Activated naive CD4-positive, alpha-beta T cell treated with Interleukin-2 at 50 U/mL for 16 hours (primary cell): ENCODE measurements at places on chromosomes 13 and 19.

DNA sequence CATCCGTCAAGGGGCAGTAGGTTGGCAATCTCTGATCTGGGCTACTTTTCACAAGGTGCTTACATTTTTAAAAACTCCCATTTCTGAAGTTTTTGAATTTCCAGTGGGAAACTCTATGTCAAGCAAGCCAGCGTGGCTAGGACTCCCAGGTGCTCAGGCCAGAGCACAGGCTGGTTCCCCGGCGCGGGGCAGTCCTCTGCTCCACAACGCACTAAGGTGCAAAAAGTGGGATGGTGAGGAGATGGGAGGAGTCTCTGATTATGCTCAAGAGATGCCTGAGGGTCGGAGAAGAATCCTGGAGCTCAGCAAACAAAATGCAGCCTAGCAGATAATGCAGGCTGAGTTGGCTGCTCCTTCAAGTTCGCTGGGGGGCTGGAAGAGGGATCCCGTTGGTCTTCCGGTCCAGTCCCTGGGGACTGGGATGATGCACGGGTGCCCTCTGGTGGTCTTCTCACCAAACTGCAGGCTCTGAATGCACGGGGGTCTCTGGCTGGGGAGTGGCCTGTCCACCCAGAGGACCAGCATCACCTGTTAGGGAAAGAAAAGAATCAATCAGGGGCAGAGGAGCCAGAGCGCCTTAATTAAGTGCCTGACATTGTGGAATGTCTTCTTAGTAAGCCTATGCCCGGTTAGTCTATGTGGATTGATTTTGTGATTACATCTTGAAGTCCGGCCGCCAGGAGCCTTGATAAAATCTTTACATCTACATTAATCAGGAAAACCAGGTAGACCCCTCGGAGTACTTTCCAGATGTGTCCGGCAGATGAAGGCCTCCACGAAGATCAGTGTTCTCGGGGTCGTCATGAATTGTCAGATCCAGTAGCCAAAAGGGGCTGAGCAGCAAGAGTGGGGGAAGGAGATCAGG, 244.4 kb upstream of the MAB21L1 start:
- peak; percentile 5 for DNase-seq

DNA sequence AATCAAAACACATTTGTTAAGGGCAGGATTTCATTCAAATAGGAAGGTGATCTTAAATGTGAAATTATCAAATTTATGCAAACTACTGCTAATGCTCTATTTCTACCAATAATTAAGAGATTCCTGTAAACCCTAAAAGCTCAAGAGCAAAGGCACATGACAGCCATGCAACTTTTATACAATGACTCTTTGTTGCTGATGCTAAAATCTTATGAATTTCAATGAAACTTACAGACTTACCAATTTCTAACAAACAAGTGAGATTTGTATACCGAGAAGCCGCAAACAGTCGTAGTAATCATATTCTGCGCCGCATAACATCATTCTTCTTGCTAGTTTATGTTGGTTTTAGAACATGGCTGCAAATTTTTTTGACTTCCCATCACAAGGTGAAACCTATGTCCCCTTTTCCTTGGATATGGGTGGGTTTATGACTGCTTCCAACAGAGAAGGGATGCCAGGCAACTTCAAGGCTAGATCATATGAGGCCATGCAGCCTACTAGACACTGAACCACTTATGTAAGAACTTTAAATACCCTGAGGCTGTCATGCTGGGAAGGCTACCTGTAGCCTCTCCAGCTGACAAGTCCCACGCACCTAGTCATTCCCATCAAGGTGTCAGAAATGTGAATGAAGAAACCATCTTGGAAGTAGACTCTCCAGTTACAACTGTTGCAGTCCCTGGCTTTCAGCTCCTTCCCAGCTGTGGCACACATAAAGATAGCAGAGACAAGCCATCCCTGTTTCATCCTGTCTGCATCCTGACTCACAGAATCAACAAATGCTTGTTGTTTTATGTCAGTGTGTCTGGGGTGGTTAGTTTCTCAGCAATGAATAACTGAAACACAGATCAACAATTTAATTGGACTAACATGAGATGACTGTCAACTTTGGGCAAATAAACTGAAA, 42.0 kb downstream of the LNX2 start:
- no peak for DNase-seq

DNA sequence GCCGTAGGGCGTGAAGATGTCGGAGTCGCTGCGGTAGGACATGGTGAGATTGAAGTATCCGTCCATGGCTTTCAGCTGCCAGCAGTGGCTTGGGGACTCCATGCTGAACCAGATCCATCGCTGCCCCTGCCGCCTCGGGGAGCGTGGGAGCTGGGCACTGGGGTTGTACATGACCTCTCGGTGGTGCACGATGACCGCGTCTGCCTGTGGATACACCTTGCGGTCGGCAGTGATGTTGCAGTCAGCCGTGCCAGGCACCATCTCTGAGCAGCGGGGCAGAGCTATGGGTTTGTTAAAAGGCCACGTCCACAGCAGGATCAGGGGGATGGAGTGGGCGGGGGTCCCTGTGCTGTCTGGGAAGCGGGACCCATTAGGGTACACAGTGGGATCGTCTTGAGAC, 7.4 kb downstream of the FUT6 start:
- no peak for DNase-seq

GRCh38 chr13:45899406-45899805, 47.9 kb upstream of the SIAH3 start:
- DNase-seq = no peak

DNA sequence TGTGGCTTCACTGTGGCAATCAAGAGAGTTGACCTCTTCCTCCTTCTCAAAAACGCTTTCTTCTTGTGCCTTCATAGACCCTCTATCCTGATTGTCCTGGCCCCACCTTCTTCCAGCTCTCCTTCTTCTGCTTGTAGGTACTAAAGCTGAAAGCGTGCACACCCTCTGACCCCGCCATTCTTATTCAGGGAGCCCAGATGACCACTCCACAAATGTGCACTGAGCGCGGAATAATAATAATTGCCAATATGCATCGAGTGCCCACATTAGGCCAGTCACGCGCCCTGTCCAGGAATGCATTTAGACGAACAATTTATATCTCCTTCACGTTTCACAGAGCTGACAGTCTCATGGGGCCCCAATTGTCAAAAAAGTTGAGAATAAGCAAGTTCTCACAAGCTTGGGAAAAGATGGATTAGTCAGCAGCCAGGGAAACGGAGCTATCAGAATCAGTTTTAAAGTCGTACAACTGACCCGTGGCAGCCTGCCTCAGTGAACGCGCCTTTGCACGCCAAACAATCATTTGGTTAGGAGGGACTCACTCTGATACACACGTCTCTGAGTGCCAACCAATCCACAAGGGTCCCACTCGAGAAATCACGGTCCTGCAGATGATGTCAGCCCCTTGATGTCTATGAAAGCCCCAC, 36.7 kb upstream of the PEG3 start:
- DNase-seq = no peak

- no peak for DNase-seq
Observed at GRCh38 chr13:43983373-43983772, 103.7 kb downstream of the LACC1 start.
